ENCODE measurements at places on chromosomes 13 and 19.

GRCh38 chr19:9528757-9529336, 9.6 kb downstream of the ZNF426 start:
- no peak for DNase-seq

- no peak for DNase-seq
These were observed 5.5 kb upstream of the PDE4C start for GRCh38 chr19:18231775-18232174.

- DNase-seq = no peak
These were observed 1.2 kb downstream of the POLR2E start for GRCh38 chr19:1093811-1094553.

GRCh38 chr19:32708457-32708856, 11.1 kb upstream of the TDRD12 start:
- DNase-seq = no peak

GRCh38 chr19:35608251-35608650, 4.3 kb upstream of the HAUS5 start:
- no peak for DNase-seq

DNA sequence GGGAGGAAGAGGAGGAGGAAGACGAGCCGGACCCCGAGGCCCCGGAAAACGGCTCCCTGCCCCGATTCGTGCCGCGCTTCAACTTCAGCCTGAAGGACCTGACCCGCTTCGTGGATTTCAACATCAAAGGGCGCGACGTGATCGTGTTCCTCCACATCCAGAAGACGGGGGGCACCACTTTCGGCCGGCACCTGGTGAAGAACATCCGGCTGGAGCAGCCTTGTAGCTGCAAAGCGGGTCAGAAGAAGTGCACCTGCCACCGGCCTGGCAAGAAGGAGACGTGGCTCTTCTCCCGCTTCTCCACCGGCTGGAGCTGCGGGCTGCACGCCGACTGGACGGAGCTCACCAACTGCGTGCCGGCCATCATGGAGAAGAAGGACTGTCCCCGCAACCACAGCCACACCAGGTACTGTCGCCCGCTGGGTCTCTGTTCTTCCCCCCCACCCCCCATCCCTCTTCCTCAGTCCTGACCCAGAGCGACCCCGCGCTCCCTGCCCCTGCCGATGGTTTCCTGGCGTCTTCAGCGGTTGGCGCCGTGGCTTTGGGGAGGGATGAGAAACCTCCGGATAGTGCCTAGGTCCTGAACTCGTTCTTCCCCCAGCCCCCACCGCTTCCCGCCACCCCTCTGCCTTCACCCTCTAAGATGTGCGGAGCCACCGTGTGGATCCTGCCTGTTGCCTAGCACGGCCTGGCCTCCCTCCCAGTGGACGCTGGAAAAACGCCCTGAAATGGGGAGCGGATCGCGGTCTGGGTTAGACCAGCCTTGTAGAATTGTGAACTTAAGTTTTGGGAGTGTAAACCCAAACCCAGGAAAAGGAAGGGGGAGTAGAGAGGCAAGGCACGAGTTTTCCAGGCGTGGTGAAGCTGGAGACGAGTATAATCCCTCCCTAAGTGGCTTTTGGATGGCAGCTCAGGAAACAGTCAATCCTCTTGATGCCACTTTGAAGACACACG, 1.5 kb downstream of the HS6ST3 start:
- no peak for DNase-seq

DNA sequence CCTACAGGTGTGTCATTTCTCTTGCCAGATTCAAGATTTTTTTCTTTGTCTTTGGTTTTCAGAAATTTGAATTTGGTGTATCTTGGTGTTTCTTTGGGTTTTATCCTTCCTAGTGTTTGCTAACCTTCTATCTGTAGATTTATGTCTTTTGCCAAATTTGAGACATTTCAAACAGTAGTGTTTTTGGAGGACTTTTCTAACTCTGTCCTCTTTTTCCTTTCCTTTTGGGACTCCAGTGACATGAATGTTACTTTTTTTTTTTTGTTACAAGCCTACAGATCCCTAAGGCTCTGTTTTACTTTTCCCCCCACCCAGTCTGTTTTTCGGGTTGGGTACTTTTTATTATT, 58.8 kb downstream of the ZMYM2 start:
- DNase-seq = no peak

- peak; percentile 9 for DNase-seq
These were observed 300.7 kb downstream of the SLC7A1 start for GRCh38 chr13:29294821-29295220.

GRCh38 chr13:23384111-23384510, 49.4 kb downstream of the SACS start:
- DNase-seq = no peak

- no peak for DNase-seq
These were observed 13.6 kb upstream of the ZNF14 start for GRCh38 chr19:19746286-19747213.

DNA sequence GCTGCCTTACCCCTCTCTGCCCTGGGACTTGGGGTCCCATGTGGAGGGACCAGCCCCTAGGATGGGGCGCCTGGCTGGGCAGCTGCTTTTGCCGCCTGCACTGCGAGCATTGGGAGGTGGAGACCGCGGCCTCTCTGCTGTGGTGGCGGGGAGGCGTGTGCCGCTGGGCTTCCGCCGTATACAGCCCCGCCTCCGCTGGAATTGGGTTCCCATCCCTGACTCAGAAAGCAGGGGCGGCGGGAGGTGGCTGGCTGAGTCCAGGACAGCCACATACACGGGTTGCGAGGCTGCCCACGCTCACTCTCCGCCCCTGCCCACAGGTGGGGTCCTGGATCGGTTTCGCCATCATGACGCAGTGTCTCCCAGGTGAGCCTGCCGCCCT, 6.6 kb downstream of the NDUFB7 start:
- no peak for DNase-seq

DNA sequence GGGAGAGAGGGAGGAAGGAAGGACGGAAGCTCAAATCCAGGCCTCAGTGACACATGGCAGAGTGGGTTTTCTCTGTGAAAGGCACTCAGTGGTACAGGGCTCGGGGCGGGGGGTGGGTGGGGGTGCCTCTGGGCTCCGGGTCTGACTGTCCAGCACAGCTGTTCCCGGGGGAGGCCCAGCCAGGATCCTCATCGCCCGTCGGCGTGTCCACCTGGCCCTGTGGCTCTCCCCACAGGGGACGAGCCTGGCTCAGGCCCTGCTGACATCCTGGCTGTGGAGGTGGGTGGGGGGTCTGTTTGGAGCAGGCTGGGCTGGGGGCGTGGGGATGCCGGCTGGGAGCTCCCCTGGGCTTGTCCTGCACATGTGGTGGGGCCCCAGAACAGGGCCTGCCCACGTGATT, 18.2 kb upstream of the MATK start:
- DNase-seq = no peak

Data from DMS 273 treated with DMSO at 0.1 percent for 48 hours (cell line).